Osteocyte (in vitro differentiated cells): ENCODE measurements at places on chromosomes 3 and 15. TPM values are rescaled to one million over a fixed set of nuclear protein-coding genes. Genes with fewer than 3 reads are reported as not detected.

GRCh38 chr3:158106766-158107471 lies 699 bp upstream of the SHOX2 start:
- peaks cover 54% of the 10 kb centered on the region for H3K4me1 ChIP-seq
- peaks cover 7% of the 10 kb centered on the region for H3K36me3 ChIP-seq
- no peak overlapping the region for H3K27ac ChIP-seq
- DNase-seq, result no peak
- H3K27me3 ChIP-seq, result peaks cover 72% of the 10 kb centered on the region

DNA sequence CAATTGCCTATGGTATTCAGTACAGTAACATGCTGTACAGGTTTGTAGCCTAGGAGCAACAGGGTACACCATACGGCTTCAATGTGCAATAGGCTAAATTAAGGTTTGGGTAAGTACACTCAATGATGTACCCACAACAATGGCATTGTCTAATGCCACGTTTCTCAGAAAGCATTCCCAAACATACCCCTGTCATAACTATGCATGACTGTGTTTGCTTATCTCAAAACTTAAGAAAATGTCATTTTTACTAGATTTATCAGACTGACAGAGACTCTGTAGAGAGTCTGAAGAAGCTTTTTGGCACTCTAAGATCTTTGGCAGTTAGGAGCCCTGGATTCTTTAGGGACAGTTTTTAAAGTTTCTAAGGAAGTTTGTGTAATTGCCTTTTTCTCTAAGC lies 59.9 kb downstream of the MECOM start:
- H3K27me3 ChIP-seq, result no peaks in the 10 kb centered on the region
- no peaks in the 10 kb centered on the region for H3K4me1 ChIP-seq
- no peak overlapping the region for H3K4me3 ChIP-seq
- H3K36me3 ChIP-seq, result no peaks in the 10 kb centered on the region
- DNase-seq, result no peak

GOLGA6D gene
- total RNA-seq, result not detected in 2 replicates

GATA2 gene
- 0.67 and 0.91 TPM in 2 replicates for total RNA-seq

RARB gene
- total RNA-seq, result 4.8 and 5.0 TPM in 2 replicates

ALCAM gene
- total RNA-seq, result 242 and 253 TPM in 2 replicates
